ENCODE measurements at places on chromosomes 16 and 17. TPM values are rescaled to one million over a fixed set of nuclear protein-coding genes. Genes with fewer than 3 reads are reported as not detected.
A peak's percentile ranks its signal among the peaks of the same experiment; 100 is the strongest.

- DNase-seq: no peak
Observed at GRCh38 chr16:79316004-79316458, 284.5 kb downstream of the MAF start.

DNA sequence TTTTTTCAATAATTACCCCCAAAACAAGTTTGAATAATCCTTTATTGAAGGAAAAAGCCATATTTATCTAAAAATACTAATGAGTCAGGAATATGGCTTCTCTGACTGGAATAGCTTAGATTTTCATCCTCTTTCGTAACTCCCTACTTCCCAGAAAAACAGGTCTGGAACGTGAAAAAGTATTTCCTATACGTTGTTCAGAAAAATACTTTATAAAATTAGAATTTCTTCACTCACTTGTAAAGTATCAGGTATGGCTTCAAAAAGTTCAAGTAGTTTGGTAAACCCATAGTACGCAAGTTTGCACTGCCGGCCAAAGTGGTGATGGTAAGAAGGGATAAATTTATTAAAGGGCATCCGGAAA, 33.7 kb downstream of the MARF1 start:
- DNase-seq: no peak

Gene KRT12
- not detected for total RNA-seq

DNA sequence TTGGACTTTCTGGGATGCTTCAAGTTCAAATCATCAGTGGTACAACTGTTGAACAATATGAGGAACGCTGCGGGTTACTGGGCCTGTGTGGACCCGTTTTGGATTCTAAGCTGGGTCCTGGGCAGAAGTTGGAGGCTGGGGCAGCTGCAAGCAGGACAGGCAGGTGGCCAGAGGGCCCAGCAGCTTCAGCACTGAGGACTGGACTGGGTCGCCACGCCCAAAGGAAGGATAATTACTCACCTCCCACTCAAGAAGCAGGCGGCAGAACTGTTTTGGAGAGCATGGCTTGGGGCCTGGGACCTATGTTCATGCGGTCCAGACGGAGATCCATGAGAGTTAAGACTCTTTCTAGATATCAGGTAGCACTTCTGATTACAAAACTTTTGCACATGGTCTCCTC, 1.5 kb upstream of the ZNHIT3 start:
- DNase-seq: no peak

DNA sequence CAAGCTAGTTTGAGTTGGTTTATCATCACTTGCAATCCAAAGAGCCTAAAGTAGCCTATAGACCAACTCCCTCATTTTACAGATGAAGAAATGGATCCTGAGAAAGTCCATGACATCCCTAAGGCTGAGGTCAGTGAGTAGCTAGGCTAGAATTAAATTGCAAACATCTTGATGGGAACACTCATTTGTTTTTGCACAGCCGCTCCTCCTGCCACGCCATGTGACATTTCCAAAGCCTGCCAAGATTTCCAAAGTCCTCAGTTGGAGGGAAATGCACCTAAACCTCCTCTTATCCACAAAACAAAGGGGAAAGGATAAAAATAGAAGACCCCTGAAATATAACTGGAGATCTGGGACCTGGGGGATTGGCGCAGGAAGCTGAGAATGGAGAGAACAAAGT, 15.0 kb downstream of the TMEM92 start:
- DNase-seq: peak; percentile 39

DNA sequence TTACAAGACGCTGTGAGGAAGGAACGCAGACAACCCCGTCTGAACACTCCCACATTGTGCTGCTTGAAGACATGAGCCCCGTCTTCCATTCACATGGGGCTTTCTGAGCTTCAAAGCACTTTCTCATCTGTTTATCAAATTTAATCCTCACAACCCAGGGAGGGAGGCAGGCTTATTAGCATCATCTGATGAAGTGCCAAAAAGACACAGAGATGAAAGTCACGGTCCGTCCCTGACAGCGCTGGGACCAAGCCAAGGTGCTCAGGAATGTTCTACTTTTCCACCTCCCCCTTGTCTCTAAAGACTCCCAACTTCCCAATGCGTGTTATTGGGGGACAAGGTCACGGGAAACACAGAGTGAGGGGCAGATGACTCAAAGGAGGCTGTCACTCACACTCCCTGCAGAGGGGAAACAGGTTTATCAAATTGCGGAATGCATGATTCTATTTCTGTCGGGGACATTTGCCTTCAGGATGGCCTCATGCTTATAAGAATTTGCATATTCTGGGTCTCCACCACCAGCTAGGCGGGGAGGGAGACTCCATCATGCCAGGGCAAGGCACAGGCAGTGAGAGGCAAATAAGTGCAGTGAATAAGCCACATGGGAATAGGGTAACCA, 10.7 kb downstream of the XYLT1 start:
- peak; percentile 21 for DNase-seq

Gene KCTD2
- total RNA-seq: 18.9 TPM

Gene DNAAF8
- total RNA-seq: 0.81 TPM

- DNase-seq: no peak
Observed at GRCh38 chr16:78982096-78982744, 618.3 kb downstream of the MAF start.

Gene ATAD5
- 4.5 TPM for total RNA-seq

Gene RBFOX1
- total RNA-seq: 0.07 TPM

DNA sequence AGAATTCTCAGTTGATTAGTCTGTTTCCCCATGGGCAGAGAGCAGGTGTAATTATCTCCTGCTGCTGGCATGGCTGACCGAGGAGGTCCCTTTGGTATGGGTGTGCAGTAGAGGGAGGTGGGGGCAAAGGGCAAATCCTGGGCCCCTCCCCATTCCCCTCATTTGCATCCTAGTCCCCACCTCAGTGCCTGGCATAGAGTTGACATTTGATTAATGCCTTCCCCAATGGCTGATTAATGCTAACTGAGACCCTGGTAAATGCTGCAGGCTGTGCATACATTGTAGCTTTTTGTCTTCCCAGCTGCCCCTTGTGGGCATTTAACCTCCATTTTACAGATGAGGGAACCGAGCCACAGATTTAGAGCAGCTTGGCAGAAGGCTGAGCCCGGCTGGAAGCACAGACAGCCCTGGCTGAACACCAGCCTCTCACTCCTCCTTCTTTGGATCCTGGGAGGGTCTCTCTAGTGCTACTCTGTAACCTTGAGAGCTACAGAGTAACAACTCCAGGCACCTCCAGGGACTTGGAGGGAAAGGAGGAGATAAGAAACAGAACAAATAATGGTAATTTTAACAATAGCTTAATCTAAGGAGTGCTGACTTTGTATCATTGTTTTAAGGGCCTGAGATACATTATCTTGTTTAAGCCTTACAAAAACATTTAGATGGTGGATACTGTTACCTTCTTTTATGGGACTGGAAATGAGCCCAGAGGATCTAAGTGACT, 5.1 kb downstream of the PLCG2 start:
- DNase-seq: no peak

DNA sequence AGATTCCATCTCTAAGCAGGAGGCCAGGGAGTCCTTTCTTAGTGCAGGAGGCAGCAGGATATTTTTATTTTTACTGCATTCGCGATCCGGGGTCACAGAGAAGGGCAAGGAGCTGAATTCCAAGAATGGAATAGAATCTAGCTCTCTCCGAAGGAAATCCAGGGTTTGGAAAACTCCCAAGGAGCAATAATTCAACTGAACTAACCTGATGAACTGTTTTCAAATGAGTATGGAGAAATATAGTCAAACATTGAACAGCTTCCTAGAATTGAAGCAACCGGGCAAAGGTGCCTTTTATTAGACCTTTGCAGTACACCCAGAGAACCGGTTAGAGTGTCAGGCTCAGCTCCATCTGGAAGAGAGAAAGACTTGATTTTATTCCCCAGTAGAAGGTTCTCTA, 120.7 kb upstream of the MAF start:
- no peak for DNase-seq

Gene NPIPA2
- 0.34 TPM for total RNA-seq

DNA sequence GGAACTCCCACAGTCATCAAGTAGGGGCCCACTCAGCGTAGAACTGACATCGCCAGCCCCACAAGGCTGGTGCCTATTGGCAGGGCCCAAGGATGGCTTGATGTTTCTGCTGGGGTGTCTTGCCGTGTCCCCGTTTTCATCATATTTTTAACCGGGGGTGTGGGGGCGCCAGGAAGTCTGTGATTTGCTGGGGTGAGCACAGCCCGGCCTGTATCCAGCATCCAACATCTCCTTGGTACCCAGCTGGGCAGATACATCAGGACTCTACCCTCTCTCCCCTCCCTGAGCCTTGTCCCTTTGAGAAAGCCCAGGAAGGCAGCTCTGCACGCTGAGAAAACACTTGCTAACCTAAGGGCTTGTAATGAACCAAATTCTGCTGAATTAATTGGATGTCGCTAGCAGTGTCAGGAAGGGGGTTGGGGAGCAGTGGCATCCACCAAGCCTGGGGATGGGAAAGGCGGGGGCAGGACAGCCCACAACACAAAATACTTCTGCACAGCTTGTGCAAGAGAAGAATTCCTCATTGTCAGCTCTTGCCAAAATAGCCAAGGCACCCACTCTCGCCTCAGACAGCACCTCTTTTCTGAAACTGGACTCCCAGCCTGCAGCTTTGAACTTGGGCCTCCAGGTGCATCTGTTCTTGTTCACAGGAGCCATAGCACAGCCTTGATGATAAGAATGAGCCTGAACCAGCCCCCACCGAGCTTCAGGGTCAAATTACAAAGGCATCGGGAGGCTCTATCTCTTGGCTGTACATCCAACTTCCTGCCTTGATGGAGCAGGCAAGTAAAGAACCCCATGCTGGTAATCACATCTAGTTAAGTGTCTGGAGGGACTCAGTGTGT, 63.7 kb upstream of the LYRM9 start:
- DNase-seq: no peak

Gene SMARCE1
- 95.0 TPM for total RNA-seq

DNA sequence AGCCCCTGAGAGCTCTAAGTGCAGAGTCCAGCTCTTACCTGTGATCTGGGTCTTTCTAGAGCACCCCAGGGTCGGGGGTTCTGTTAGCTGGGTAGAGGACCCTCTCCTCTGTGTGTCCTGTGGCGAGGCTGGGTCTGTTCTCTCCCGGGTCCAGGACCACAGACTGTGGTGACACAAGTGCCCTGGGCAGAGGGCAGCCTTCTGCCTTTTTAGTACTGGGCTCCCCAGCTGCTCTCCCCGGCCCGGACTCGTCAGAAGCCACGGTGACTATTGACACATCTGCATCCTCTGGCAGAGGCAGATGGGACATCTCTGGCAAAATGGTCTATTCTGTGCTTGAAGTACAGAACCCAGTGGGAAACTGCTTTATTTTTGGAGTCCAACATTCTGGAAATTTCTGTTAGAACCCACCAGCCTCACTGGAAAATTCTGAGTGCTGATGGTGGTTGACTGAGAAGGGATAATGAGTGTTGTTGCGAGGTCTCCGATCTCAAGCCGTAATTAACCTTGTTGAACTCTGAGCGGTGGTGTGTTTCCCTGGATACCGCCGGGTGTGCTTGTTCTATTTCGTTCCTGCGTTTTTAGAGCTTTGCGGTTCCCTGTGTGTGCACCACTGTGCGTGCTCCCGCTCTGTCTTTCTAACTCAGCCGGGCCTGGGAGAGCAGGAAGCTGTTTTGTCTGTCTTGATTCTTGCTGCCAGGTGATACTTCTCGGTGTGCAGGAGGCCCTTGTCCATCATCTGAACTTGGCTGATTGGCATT, 26.0 kb upstream of the NUDT16L1 start:
- DNase-seq: no peak

All from M059J (cell line).